A549 treated with Hydrocortisone at 1 μM for 4 hours (cell line): ENCODE measurements at places on chromosomes 7 and 10. TPM values are rescaled to one million over a fixed set of nuclear protein-coding genes. Genes with fewer than 3 reads are reported as not detected.

ZNF736 gene
- total RNA-seq: 0.06 to 0.07 TPM in 2 of 5 replicates, not detected in the others

RGS10 gene
- 47.3 to 56.1 TPM (median 52.7 TPM) in 5 replicates for total RNA-seq

SFRP5 gene
- total RNA-seq: 2.2 to 2.7 TPM (median 2.6 TPM) in 5 replicates

NPSR1 gene
- not detected in 5 replicates for total RNA-seq

SUN3 gene
- total RNA-seq: 0.09 to 0.32 TPM in 2 of 5 replicates, not detected in the others

LIPN gene
- total RNA-seq: not detected in 5 replicates

PNLIPRP2 gene
- total RNA-seq: 0.07 to 0.30 TPM (median 0.09 TPM) in 4 of 5 replicates, not detected in the other

IFIT2 gene
- 1.4 to 2.7 TPM (median 2.0 TPM) in 5 replicates for total RNA-seq

COPS6 gene
- total RNA-seq: 151 to 186 TPM (median 173 TPM) in 5 replicates

SPDYE6 gene
- not detected in 5 replicates for total RNA-seq
